T follicular helper cell (primary cell): ENCODE measurements at places on chromosomes 5 and 9.

DNA sequence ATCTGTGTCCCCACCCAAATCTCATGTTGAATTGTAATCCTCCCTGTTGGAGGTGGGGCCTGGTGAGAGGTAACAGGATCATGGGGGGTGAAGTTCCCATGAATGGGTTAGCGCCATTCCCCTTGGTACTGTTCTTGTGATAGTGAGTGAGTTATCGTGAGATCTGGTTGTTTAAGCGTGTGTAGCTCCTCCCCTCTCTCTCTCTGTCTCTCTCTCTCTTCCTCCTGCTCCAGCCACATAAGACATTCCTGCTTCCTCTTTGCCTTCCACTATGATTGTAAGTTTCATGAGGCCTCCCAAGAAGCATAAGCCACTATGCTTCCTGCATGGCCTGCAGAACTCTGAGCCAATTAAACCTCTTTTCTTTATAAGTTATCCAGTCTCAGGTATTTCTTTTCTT, 28.8 kb downstream of the C5orf15 start:
- DNase-seq: no peak

- peak; percentile 50 for DNase-seq
These were observed 1.0 kb downstream of the SET start for GRCh38 chr9:128689820-128690683.

DNA sequence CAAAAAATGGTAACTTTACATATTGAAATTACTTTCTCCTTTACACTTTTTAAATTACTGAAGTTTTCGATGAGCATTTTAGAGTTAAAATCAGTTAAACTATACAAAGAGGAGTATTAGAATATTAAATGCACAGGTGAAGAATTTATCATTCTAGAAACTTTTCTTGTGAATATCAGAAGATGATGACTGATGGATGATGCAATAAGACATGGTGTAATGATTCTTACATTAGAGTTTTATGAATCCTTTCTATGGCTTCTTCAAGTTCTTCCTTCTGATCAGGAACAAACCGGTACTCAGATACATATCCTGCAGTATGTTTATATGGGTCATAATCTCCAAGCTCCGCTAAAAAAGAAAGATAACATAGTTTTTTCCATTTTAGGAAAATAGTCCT, 154.4 kb downstream of the EPB41L4A start:
- DNase-seq: no peak

- DNase-seq: no peak
These were observed 154.4 kb upstream of the CLINT1 start for GRCh38 chr5:158013303-158013702.

DNA sequence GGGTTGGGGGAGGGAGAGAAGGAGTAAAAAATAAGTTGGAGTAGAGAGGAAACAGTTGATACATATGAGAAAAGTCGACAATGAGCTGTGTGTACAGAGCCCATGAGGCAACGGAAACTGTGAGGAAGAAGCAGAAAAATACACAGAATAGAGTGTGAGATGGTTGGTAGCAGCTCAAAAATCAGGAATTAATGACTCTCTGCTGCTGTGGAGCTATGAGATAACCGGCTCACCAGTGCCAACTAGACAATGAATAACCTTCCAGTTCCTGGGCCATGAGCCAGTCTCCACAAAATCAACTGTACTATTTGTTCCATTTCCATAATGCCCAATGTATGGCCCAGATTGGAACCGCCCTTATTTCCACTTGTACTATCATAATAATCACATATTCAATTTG, 53.1 kb upstream of the NREP start:
- no peak for DNase-seq

GRCh38 chr9:98444601-98445000, 189.2 kb upstream of the TBC1D2 start:
- DNase-seq: no peak

- DNase-seq: no peak
These were observed 156.4 kb upstream of the RFX3 start for GRCh38 chr9:3682186-3682585.

GRCh38 chr5:57695179-57695578, 212.6 kb upstream of the ACTBL2 start:
- DNase-seq: no peak

GRCh38 chr5:107169867-107170266, 500.9 kb downstream of the EFNA5 start:
- no peak for DNase-seq

GRCh38 chr9:128062279-128062678, 4.8 kb downstream of the NAIF1 start:
- no peak for DNase-seq

DNA sequence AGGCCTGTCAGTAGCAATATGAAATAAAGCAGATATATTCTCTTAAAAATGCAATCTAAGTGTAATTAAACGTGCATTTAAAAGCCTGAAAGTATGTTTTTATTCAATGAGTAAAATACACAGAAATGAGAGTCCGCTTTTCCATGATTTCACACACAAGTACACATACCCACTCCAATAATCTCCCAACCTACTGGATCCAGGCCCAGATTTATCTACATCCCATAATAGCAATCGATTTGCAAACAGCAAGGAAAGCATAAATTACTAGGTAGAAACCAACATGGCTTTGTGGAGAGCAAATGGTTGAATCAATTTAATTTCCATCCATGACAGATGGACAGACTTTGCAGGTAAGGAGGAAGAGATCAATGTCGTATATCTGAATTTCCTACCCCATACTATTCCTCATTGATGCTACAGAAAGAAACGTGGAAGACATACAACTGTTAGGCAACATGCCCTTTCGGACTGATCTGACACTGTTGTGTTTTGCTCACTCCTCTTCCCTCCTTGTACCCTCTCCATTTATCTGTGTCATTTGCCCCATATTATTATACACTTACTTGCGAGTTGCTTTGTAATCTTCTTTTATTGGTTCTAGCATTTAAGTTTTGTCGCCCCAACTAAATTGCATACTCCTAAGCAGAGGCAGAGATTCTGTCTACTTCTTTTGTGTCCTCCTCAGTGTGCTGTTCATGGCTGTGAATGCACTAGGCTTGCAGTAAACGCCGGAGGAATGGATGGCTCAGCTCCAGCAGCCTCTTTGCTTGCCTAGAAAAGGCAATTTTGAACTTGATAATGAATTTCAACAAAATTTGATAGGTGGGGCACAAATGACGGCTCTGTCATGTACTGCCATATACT, 133.6 kb downstream of the NFIB start:
- no peak for DNase-seq

- DNase-seq: no peak
These were observed 26.0 kb downstream of the SKP2 start for GRCh38 chr5:36177715-36178523.

DNA sequence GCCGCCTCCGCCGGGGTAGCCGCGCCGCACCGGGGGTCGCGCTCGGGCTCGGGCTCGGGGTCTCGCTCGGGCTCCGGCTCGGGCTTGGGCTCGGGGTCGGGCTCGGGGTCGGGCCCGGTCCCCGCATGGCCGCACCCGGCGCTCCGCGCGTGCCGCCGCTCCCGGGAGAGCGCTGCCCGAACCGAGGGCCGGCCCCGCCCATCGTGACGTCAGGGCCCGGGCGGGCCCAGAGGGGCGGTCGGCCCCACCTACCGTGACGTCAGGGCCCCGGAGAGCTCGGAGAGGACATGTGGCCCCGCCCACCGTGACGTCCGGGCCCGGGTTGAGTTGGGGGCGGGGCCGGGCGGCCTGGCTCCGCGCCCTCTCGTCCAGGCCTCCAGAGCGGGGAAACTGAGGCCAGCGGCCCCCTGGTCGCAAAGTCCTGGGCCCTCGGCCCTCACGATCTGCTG, at the start of gene NSMF:
NSMF (minus strand) TSS at position 183 of the 449 bp plus-strand sequence. CDS start 232 bp downstream, outside the sequence.
- peak; percentile 93 for DNase-seq

DNA sequence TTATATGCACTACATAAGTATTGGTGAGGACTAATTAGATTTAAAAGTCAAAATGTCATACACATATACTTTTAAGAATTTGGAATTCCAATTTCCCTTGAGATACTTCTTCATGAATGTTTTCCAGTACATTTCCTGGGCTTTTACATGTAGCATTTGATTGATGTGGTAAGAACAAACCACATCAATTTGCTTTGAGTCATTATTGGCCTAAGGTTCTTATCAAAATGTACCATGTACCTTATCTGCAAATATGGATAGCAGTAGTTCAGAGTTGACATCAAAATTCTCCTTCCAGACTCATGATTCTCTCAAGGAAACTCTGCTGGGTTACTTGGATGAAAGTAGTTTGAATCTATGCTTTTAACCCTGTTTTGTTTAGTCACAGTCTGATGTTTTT, 2.5 kb downstream of the CAST start:
- no peak for DNase-seq
